ENCODE measurements at places on chromosomes 2 and 18.

- DNase-seq: peak; percentile 41
Observed at GRCh38 chr18:11981543-11982366, 448 bp downstream of the IMPA2 start.

DNA sequence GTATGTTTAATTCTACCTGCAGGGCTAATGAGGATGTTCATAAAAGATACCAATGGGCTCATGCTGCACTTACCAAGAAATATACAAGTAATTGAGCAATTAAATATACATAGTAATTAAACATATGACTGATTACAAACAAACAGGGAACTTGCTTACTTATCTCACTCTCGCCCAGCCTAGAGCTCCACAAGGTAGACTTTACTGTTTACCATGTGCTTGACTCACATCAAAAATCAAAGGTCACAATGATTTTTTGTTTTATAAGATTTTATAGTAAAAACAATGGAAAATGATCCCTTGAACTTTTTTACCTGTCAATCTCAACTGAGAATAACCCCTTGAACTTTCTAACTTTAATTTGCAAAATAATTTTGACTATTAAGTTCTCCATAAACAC lies 1395.1 kb downstream of the SUCLG1 start:
- DNase-seq: no peak

- no peak for DNase-seq
Observed at GRCh38 chr2:101473591-101473910, 1.4 kb downstream of the RFX8 start.

DNA sequence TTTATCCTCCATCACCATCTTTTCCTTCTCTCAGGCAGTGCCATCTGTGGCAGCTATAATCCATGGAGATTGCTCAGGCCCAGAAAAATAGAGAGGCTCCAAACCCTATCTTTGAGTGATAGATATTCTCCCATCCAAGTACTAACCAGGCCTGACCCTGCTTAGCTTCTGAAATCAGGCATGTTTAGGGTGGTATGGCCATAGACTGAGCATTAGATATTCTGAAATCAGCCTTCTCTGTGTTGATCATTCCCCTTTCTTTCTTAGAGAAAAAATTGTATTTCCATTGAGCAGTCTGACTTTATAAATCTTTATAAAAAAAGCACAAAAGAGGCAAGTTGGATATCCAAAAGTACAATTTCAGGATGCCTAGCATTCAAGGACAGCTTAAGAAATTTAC lies 131.5 kb upstream of the ACVR2A start:
- no peak for DNase-seq

DNA sequence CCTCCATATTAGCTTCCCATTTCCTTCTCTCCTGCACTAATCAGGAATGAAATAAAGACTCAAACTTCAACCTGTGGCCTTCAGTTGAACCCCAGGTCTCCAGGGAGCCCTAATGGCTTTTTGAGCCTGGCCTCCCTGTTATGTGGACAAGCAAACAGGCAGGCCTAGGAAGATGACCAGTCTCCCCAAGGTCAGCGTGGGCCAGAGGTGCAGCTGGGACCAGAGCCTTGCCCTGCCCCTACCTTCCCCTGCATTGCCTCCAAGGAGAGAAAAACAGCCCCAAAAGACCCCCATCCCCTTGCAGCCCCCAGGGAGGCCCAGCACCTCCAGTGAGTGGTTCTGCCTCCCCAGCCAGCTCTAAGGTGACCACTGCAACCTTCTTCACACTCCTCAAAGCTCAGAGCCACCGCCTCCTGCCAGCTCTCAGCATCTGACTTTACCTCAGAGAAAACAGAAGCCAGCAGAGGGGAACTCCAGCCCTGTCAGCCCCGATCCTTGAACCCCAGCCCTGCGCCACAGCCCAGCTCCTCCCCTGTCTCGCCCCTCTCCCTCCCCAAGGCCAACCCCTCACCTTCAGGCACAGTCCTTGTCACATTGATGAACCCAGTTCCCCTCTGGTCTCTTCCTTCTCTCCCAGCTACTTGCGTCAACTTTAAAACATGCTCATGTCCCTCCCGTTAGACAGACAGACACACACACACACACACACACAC lies 59.5 kb upstream of the ID2 start:
- DNase-seq: no peak

DNA sequence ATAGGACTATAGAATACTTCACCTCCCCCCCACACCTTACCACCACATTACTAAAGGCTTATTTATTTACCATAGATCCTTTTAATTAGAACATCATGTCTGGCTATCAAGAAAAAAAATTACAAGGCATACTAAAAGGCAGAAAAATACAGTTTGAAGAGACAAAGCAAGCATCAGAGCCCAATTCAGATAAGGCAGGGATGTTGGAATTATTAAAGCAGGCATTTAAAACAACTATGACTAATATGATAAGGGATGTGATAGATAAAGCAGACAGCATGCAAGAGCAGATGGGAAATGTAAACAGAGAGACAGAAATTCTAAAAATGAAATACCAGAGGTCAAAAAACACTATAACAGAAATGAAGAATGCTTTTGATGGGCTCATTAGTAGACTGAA lies 55.4 kb upstream of the SMIM21 start:
- no peak for DNase-seq

DNA sequence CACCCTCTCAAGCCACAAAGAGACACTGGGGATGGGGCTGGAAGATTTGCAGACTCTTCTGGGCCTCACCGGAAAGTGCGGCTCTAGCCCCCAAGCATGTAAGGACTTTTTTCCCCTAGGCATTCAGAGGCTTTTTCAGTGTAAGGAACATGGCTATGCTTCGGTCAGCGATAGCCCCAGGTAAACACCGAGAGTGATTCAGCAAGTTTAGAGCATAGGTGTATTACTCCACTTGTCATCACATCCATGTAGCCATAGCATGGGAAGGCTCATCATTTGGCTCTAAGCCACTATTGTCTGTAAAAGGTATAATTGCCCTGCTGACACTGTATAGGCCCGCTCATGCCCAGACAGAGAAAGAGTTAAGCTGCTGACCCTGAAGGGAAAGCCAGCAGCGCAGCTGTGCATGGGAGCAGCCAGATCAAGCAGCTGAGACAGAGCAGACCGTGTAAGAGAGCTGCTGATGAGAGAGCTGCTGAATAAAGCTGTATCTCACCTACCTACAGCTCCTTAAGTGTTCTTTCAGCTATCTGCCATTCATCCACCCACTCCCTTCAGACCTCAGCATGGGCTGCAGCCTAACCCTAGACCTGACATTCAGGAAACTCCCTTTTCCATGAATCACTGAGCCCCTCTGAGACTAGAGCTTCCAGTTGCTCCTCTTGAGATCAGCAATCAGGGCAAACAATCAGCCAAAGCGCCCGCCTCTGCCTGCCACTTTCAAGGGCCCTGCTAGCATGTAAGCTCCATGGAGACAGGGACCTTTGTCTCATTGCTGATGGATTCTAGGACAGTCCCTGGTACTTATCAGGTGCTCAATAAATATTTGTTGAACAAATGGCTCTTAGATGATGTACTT lies 25.5 kb downstream of the LGALSL start:
- DNase-seq: no peak

- no peak for DNase-seq
Observed at GRCh38 chr2:17962876-17963275, 84.4 kb downstream of the KCNS3 start.

GRCh38 chr2:179884193-179884592 lies 22.8 kb upstream of the ZNF385B start:
- no peak for DNase-seq

DNA sequence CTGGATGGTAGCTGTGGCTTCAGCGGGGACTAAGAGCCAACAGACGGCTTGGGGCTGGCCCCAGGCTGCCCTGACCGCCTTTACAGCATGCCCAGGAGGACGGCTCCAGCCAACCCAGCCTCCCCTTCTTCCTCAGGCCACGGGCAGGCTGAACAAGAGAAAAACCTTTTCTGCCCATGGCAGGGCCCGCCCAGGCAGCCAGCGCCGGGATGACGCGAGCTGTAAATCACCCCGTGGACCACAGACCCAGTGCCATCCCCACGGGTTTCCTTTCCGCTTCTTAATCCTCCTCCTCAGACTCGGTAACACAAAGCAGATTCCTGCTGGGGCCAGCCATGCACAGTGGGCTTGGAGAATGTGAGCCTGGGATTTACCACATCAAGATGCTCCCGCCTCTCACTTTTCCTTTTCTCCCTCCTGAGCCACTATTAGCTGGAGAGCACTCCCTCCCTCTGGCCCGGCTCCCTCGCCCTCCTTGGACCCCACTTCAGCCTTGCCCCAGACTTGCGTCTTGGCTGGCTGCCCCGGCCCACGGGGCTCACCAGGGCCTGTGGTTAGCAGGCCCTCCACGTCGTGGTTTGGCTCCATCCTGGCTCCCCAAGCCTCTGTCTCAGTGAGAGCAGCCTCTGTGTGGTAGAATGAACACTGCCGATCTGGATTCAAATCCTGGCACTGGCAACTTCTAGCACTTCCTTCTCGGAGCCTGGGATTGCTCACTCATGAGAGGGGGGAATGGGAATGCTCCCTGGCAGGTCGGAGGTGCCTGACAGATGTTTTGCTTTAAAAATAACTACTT lies 31.4 kb downstream of the ATOH8 start:
- no peak for DNase-seq

GRCh38 chr18:8011906-8012305 lies 444.8 kb downstream of the PTPRM start:
- DNase-seq: no peak

DNA sequence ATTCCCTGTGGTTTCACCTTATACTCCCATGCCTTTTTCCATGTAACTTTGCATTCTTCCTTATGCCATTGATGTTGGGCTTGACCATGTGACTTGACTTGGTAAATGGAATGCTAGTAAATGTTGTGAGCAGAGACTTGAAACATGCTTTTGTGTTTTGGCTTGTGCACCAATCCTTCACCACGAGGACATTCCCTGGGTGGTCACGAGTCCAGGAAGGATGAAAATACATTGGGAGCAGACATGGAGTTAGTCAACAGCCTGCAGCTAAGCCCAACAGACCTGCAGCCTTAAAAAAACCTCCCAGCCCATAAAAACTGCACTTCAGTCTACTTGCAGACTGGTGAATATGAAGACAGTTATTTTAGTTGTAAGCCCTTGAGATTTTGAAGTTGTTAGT lies 116.5 kb upstream of the SPATS2L start:
- no peak for DNase-seq

DNA sequence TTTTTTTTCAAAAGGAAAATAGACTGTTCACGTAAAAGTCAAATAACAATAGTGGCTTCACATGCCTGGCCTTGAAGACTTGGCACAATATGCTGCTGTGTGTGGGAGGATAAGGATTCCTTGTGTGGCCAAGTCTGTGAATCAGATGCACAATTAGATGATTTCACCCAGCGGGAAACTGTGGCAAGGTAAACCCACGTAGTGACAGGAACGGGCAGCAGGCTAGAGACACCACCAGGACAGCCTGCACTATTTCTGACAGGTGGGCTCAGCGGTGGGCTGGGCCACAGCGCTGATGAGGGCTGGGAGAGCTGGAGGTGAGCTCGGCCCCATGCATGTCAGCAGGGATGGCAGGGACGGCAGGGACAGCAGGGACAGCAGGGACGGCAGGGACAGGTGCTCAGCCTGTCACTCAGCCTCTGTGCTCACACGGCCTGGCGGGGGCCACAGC lies 21.6 kb downstream of the SNORC start:
- no peak for DNase-seq

DNA sequence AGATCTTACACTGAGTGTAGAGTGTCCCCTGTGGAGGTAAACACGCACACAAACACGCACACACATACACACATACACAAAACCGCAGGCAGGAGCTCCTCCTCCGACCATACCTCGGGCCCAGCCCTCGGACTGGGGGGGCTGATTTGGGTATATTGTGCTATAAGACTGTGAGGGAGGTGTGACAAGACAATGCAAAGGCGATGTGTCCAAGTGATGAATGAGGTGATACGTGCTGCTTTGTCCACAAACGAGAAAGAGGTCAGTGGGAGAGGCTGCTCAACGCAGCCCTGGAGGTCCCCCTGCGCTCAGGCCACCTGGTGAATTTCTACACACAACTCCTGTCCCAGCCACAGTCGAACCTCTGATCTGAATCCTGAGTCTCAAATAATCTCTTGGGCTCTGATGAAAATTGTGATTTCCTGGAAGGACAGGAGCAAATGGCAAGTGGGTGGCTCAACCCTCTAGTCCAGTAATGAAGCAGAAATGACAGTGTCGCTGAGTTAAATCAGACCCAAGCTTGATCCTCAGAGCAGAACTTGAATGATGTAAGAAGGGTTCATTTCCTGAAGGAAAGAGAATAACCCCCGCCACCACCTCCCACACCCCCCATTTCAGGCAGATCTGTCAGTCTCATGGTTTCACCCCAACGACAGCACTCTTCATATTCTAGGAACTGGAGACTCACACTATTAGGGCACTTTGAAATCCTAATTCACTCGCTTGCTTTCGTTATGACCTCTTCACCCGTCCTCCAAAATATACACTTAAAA lies 48.9 kb upstream of the ASXL2 start:
- peak; percentile 4 for DNase-seq

DNA sequence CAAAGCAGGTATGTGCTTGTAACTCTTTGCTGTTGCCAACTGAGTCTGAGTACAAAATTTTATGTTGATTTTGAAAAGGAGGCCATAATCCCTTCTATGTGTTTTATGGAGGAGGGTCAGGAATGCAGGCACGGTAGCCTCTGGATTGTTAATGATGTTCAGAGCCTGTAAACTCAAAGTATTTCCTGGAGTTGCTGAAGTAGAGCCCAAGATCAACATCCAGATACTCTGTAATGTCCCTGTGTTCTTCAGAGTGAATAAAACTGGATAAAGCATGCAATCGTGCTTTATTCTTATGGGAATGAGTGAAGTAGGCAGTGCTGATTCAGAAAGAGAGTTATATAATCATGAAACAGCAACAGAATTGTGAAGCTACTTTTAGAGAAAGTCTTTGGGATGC lies 61.8 kb upstream of the CHRNA1 start:
- no peak for DNase-seq

DNA sequence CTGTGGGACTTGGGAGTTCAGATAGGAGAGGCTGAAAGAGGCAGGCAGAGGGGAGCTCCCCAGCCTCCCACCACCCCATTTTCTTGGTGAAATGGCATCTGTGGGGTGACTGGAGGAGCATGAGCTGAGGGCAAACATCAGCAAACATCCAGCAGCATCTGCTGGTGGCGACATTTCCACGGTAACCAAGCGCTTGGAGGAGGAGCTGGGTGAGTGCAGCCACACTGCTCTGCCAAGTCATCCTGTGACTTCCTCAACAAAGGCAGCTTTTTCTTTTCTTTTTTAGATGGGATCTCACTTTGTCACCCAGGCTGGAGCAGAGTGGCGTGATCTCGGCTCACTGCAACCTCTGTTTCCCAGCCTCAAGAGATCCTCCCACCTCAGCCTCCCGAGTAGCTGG lies 5.6 kb downstream of the TXNL4A start:
- DNase-seq: no peak

DNA sequence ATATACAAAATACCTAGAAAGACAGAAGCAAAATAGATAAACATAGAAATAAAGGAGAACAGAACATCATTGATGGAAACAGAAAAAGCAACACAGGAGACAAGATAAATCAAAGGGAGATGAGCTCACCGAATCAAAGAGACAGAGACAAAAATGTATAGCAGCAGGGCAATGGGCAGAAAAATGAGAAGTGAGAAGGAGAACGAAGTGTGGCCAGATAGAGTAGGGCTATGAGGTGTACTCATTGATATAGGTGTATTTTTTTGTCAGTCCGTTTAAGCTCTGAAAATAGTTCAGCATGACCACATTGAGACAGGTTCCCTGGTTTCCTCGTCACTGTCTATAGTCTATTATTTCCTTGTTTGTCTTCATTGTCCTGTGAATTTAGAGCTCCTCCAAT lies 55.1 kb downstream of the SP100 start:
- no peak for DNase-seq

- no peak for DNase-seq
Observed at GRCh38 chr2:232525791-232526371, at the start of gene CHRND. Gene CHRND (plus strand): TSS chr2:232526160. CDS start chr2:232526216, 56 bp downstream.

GRCh38 chr2:8217468-8218030 lies 464.3 kb upstream of the ID2 start:
- no peak for DNase-seq

GRCh38 chr18:75211626-75211952 lies 992 bp downstream of the TSHZ1 start:
- DNase-seq: peak; percentile 9
